ENCODE measurements at places on chromosomes 7 and 10. TPM values are rescaled to one million over a fixed set of nuclear protein-coding genes. Genes with fewer than 3 reads are reported as not detected.

GRCh38 chr7:378551-379455, 88.8 kb downstream of the FOXL3 start:
- no peak for DNase-seq

Gene HMX2
- not detected for total RNA-seq

Gene GRM8
- not detected for total RNA-seq

Gene CHST15
- 29.2 TPM for total RNA-seq

Gene MYPN
- not detected for total RNA-seq

GRCh38 chr7:155746188-155746587, 66.1 kb downstream of the SHH start:
- no peak for DNase-seq

DNA sequence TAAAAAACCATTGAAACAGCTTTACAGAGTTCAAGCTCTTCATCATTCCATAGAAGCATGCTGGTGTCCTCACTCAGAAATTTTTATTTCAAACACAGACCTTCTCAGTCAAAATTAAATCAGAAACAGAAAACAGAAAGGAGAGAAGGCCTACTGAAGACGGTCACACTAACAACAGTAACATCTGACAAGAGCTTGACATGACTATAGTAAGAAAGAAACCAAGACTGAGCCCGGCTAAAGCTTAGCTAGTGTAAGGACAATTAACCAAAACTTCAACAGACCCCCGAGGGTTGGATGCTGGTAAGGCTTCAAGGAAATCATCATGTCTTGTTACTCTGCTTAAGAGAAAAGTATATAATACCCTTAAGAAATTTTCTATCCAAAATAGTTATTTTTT, 38.6 kb downstream of the MTPN start:
- DNase-seq, result no peak

DNA sequence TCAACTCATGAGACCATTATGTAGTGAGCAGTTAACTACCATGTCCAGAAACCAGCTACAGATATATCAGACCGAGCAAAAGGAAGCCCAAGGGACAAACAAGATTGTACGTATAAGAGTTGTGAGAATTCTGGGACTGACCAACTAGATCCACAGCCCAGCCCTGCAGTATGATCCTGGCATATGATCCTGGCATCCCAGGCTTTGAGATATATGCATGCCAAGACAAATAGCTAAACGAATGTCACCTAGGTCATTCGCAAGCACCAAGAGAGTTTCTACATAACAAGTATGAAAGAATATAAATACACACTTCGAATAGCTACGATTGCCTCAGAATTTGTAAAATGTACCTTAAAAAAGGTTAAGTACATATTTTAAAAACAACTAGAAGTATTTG, 56.4 kb upstream of the PMPCB start:
- no peak for DNase-seq

DNA sequence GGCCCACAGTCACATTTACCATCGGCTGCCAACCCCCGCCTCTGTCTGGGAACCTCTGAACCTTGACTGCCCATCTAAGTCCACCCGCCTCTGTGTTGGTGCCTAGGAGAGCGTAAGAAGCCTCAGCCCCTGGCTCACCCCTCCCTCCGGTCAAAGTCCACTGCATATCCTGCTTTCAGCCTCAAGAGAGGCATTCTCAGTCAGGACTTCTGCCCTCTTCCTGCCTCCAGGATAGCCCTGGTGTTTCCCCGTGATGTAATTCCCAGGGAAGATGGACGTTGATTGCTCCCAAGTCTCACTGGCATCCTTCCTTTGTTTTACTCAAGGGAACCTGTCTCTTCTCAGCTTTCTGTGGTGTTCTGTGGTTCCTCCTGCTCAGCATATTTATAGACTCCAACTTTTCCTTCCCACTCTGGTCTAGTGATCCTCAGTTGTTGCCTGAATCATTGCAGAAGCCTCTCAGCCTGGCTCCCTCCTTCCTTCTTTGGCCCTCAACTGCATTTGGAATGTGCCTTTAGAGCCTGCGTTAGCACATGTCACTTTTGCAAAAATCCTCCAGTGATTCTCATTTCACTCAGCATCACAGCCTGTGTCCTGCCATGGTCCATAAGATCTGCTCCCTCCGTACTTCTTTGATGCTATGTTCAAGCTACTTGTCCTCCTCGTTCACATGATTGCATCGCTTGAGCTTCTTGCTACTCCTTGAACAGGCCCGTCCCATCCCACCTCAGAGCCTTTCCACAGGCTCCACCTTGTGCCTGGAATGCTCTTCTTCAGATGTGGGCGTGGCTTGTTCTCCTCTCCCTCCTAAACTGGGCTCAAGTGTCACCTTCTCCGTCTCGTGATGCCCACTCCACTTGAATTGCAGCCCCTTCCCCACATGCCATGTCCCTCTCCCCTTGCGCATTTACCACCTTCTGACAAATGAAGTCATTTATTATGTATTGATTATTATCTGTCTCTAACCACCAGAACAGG, 124.2 kb downstream of the PLPP4 start:
- DNase-seq, result peak; percentile 26

GRCh38 chr7:108511939-108512338, 14.0 kb downstream of the PNPLA8 start:
- DNase-seq, result no peak

- DNase-seq, result peak; percentile 3
Measured at GRCh38 chr10:47020471-47020870, 109.2 kb downstream of the PTPN20 start.

GRCh38 chr10:132056663-132057062, 9.1 kb upstream of the JAKMIP3 start:
- DNase-seq, result no peak

- peak; percentile 79 for DNase-seq
Measured at GRCh38 chr10:67884842-67885670, 600 bp downstream of the SIRT1 start.

DNA sequence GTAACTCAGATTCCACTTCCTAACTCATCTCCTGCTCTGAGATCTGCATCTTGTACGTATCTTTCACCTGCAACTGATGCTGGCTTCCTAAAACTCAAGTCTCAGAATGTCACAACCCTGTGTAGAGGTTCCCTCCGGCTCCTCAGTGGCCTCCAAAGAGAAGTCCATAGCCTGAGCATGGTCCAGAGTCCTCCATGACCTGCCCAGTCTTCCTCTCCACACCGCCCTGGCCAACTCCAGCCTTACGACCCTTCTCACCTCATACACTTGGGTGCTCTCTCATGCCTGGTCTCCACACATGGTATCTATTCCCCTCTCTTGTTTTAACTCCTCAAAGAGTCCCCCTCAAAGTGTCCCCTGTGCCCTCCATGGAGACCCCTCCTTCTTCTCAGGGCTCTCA, 41.9 kb downstream of the RAMP3 start:
- DNase-seq, result no peak

DNA sequence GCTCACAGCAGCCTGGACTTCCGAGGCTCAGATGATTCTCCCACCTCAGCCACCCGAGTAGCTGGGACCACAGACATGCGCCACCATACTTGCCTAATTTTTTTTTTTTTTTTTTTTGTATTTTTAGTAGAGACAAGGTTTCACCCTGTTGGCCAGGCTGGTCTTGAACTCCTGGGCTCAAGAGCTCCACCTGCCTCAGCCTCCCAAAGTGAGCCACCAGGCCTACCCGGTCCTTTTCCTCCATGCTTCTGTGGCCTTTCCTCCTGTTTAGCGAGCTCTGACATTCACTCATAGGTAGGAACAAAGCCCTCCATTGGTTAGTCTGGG, 50.1 kb upstream of the SRPK2 start:
- no peak for DNase-seq

DNA sequence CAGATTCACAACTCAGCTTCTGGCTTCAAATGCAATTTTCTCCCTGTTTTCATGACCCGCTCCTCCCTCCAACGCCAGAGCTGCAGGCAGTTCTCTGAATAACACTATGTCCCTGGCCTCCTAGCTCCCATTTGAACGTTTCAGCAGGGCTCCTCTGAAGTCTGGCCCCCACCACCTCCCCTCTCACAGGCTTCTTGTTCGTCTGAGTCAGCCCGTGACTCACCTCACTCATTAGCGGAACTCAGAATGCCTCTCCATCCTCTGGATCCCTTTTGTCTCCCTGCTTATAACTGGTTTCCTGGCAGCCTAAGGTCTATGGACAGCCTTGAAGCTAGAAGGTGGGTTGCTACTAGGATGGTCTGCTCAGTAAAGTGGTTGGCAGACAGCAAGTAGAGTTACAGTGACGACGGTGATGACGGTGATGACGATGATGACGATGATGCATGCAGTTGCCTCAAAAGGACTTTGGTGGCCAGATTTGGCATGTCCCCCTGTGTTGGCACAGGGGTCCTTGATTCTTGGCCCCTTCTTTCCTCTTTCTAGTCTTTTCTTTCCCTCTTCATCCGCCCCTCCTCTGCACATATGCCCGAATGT, 83.3 kb upstream of the MKLN1 start:
- peak; percentile 73 for DNase-seq

DNA sequence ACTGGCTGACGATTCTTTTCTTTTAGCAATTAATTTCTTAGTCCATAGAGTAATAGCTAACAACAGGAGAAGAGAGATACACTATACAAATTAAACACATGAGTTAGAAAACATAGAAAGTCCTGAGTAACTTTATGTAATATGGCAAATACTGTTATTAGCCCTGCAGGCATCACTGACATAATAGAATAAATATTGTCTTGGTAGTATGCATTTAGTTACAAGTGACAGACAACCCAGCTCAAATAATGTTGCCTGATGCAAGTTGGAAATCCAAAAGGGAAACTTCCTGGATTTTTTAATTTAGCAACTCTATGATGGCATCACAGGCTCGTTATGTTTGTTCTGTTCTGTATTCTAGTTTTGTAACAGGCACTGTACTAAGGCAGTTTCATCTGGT, 95.1 kb downstream of the DKK1 start:
- no peak for DNase-seq

- DNase-seq, result peak; percentile 79
Measured at GRCh38 chr7:98280791-98281756, at the start of gene BRI3. TSS of gene BRI3 (plus strand) at chr7:98281686. CDS start at chr7:98281796, 110 bp downstream.

DNA sequence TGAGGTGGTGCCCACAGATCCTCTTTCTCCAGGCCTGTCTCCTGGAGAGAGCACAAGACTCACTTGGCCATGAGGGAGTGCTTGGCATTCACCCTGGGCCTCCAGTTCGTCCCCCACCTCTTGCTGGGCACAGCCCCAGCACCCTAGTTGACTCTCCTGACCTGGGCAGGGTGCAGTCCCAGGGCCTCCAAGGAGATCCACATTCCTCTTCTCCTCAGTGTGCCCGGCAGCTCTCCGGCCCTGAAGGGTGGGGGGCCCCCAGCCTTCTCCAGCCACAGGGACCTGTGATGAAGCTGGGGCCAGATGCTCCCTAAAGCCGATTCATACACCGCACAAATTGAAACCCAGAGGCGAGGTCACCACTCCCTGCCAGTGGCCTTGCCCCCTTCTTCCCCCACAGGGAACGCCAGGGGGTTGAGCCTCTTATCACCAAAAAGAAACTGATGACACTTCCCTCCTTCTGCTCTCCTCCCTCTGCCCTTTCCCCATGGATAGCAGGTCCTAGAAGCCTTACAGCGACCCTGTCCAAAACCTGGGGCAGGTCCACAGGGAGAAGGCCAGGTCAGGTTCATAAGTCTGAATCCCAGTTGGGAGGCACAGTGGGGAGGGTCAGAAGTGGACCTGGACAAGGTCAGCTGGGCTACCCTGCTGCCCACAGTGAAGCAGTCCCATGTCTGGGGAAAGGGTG, 3.1 kb downstream of the EN2 start:
- DNase-seq, result no peak

- DNase-seq, result no peak
Measured at GRCh38 chr10:129114588-129114987, 352.5 kb upstream of the MGMT start.
